ENCODE measurements at places on chromosomes 3 and 15.

DNA sequence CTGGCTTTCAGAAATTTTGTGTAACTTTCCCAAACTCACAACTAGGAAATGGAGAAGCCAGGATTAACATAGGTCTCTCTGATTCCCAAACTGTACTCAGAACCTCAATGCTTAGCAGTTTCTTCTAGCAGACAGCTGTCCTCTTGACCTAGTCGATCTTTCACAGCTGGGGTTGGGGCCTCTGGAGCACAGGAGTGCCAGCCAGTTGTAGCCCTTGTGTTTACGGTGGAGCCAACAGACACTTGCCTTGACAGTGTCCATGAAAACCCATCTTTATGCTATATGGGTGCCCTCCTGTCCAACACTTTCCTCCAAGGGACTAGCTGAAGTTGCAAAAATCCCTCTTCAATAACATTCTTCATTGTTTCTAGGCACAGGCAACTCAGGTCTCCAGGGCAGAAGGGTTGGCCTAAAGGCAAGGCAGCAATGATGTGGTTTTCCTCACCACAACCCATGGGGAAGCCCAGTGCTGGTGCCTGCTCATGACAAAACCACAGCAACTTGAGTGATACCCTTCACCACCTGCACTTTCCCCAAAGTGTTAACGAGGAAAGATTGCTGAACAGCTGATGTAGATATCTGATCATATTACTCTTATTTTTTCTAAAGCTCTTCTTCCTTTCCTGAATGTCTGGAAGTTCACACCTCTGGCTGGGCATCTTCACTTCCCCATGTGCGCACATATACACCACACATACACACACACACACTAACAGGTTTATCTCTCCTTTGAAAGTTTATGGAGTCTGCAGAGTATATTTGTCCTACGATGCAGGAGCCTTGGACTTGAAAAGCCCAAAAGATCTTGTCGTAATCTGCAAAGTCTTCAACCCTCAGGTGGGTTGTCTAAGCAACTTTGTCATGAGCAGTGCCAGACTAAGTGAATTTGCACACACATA is 11.0 kb upstream of the KNG1 start:
- no peak for DNase-seq

DNA sequence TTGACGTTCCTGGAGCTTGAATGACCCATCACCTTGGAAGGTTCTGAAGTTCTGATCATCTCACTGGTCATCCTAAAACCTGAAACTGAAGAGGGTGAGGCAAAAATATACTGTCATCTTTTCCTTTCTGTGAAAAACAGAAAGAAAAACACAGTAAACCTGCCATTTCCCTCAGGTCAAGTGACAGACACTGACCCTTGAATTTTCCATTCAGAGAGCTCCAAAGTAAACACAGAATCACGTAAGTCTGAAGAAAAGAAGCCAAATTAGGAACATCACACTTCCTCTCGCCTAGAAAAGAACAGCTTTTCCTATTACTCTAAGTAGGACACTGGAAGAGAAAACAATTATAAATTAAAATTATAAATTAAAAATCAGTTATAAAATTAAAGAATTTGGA is 78.7 kb upstream of the TGFBR2 start:
- DNase-seq = no peak

- DNase-seq = no peak
These were observed 16.2 kb upstream of the ITGA11 start for GRCh38 chr15:68447976-68448755.

GRCh38 chr3:57803647-57804081 is 47.6 kb downstream of the SLMAP start:
- no peak for DNase-seq

DNA sequence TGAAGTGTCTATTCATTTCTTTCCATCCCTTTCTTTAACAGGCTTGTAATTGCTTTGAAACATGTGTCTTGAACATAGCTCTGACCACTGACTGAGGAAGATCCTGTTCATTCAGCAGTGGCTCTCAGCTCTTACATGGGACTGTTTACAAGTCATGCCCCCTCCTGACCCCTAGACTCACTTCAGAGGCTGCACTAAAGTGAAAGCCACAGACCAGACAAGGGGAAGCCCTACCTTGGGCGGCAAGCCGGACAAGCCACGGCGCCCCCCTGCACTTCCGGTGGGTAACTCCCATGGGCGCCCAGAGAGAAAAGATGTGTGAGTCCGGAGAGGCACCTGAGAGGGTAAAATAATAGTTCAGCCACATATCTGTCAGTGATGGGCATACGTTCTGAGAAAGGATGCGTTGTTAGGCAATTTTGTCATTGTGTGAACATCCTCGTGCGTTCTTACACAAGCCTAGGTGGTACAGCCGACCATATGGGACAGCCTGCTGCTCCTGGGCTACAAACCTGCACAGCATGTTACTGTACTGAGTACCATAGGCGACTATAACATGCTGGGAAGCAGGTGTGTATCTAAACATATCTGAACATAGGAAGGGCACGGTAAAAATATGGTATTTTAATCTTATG is 116.2 kb downstream of the CHSY1 start:
- no peak for DNase-seq

- DNase-seq = no peak
These were observed 81.7 kb downstream of the CEP63 start for GRCh38 chr3:134567605-134568004.

GRCh38 chr3:32404714-32405113 is 13.1 kb downstream of the CMTM7 start:
- DNase-seq = no peak

DNA sequence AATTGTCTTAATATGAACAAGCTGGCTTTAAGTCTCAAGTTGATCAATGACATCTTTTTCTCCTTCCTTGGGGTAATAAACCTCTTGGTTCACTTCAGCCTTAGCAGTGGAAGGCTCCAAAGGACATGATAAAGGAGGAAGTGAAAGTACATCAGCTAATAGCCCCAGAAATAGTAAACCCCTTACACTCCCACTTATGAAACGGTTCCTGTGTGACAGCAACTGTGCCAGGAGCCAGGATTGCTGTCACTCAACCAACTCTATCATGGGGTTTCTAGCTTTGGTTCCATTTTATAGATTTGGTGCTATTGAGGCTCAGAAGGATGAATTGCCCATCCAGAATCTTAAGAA is 216.7 kb downstream of the ABHD5 start:
- DNase-seq = no peak

GRCh38 chr3:164390046-164390445 is 688.2 kb downstream of the SI start:
- DNase-seq = no peak

DNA sequence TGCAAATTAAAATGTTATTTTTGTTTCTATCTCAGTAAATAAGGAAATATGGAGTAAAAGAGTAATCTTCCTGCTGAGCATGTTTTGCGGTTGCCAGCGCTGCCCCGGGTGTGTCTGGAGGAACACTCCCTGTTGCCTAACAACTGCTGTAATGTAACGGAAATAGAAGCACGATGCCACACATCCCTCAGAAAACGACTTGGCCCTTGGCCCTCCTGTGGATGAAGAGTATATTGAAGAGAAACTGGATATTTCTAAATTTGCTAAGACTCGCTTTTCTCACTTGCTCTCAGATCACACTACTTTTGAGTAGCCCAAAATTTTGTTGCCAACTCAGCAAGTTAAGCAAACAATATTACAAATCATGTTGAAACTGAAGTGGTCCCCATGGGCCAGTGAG is 18.9 kb downstream of the CX3CR1 start:
- no peak for DNase-seq

DNA sequence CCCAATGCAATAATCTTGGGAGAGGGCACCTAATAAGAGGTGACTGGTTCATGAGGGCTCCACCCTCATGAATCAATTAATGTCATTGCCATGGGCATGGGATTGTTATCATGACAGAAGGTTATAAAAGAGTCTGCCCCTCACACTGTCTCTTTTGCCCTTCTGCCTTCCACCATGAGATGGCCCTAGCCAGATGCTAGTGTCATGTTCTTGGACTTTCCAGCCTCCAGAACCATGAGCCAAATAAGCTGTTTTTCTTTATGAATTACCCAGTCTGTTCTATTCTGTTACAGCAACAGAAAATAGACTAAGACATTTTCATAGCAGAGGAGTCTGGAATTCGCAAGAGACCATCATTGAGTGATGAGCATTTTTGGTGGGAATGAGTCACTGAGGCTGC is 16.0 kb upstream of the RAD18 start:
- no peak for DNase-seq

GRCh38 chr3:143339451-143339850 is 219.9 kb downstream of the CHST2 start:
- no peak for DNase-seq

DNA sequence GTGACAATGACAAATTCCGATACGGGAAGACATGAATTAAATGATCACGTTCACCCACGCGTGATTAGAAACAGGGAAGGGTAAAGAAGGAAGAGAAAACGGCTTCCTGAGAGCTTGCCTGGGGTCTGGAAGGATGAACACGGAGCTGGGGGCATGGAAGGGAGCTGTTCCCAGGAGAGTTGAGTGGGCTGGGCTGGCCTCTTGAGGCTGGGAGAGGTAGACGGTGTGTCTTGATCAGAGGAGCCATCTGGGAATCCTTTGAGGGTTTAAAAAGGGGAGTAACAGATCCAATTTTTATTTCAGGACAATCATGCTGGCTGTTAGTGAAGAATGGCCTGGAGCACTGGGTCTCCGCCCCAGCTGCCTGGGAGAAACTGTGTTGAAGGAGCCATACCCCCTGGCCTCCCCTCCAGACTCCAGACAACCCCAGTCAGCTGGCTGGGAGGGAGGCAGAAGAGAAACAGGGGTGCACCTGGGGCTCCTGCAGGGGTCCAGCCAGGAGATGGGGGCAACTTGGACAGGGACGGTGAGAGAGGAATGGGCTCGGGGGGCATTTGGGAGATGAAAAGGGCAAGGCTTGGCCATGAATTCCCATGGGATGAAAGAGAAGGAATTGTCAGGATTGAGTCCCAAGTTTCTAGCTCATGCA is 53.6 kb upstream of the CGNL1 start:
- no peak for DNase-seq

DNA sequence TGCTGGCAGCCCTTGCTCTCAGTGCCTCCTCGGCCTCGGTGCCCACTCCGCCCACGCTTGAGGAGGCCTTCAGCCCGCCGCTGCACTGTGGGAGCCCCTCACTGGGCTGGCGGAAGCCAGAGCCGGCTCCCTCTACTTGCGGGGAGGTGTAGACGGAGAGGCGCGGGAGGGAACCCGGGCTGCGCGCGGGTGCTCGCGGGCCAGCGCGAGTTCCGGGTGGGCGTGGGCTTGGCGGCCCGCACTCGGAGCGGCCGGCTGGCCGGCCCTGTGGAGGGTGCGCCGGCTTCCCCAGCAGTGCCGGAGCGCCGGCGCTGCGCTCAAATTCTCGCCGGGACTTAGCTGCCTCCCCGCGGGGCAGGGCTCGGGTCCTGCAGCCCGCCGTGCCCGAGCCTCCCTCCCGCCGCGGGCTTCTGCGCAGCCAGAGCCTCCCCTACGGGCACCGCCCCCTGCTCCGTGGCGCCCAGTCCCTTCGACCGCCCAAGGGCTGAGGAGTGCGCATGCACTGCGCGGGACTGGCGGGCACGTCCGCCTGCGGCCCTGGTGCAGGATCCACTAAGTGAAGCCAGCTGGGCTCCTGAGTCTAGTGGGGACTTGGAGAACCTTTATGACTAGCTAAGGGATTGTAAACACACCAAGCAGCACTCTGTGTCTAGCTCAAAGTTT is 231.5 kb downstream of the EFHB start:
- DNase-seq = no peak

DNA sequence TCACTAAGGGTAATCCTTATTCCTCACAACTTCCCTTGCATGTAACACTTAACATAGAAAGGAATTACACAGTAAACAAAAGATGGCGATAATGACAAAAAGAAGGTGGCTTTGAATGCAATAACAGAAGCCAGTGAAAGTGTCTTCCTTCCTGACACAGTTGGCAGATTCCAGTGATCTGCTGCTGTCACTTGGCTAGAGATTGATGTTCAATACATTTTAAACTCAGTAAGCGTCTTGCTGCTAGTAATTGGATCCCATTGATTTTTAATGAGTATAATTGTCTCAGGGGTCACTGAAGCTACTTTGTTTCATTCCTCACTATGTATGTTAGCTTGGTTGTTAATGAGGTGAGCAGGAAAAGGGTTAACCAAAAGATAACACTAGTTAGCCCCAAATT is 692.7 kb downstream of the NTRK3 start:
- no peak for DNase-seq

GRCh38 chr3:12999147-13000140 is 73.8 kb downstream of the IQSEC1 start:
- no peak for DNase-seq

GRCh38 chr3:163664466-163664865 is 1413.8 kb downstream of the SI start:
- DNase-seq = no peak

DNA sequence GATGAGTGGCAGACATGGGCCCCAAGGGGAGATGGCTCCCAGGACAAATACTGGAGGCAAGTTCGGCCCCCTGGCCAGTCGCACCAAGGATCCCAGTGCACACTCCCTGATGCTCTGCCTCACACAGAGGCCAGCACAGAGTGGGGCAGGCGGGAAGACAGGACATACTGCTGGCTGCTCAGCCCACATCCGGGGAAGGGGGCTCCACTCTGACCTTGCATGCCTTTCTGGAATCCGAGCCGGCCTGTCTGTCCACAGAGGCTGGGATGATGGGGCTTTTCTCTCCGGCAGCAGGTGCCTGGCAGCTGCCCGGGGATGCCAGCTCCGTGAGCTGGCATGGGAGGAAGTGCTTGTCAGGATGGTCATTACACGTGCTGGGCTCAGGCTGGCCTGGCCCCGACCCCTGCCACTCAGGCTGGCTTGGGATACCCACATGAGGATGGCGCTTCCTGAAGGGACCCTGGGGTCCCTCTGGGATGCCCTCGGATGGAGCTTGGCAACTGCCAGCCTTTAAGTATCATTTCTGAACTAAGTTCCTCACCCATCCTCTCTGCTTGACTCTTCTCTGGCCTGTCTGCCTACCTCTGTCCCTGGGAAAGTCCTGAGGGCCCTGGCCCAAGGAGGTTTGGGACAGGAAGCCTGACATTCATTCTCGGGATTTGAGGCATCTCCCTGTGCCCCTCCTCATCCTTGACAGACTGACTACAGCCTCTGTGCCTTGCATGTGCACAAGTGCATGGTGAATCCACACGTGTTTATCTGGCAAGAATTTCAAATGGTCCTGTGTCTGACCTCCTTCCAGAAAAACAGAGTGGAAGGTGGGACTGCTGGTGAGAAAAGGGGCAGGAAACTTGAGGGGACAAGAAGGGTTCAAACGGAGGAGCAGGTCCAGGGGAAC is 46.5 kb downstream of the EXOG start:
- DNase-seq = no peak

- DNase-seq = no peak
These were observed 220.4 kb downstream of the SNRPN start for GRCh38 chr15:25175033-25175788.

GRCh38 chr3:162139841-162140240 is 643.2 kb downstream of the OTOL1 start:
- no peak for DNase-seq

DNA sequence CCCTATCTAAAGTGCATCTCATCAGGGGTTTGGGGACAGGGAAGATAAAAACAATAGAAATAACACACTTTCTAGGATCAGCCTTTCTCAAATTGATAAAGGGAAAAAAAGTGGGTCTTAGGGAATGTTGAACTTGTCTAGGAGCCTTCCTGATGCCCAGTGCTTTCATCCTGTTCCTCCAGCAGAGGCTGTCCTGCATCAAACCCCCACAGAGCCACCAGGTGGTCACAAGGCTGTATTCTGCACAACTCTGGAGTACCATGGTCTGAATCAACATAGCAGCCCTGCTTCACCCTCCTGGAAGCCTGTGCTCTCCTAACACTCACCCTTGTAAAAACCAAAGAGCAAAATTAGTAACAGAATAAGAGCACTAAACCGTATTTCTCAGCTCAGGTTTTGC is 118.5 kb upstream of the SLC25A36 start:
- DNase-seq = no peak

GRCh38 chr3:3194861-3195260 is 15.4 kb upstream of the CRBN start:
- DNase-seq = no peak

Data from stimulated activated CD8-positive, alpha-beta memory T cell treated with anti-CD3 and anti-CD28 coated beads, Interleukin-4, amount 100 ng/mL, for 1 hour (primary cell).